ENCODE measurements at places on chromosomes 1 and 21.

DNA sequence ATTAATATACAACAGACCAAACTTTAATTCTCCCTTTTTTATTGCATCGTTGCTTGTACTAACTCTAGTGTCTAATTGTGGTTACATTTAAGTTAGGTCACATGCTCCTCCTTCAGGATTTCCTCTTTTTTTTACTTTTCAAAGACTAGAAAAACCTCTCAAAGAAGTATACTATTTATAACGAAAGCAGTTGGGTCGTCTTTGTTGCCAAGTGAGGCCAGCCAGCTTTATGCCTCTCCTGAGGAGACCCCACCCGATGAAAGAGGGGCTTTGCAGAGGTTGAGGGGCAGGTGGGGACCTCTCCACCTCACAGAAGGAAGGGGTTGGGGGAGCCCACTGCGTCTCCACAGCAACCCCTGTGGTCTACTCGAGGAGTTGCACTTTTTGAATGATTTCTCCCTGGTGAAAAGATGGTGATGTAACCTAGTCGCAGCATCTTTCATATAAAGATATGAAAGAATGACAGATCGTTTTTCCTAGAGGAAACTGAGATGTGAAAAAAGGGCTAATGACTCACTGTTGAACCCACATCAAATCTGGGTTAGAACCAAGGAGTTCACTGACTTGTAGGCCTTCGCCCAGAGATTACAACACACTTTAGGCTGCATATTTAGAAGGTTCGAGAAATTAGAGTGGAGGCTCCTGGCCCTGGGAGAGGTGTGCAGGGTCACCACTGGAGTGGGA, 6.4 kb downstream of the TGFB2 start:
- peak; percentile 36 for DNase-seq

GRCh38 chr1:44485229-44485933, 80.3 kb downstream of the RNF220 start:
- no peak for DNase-seq

DNA sequence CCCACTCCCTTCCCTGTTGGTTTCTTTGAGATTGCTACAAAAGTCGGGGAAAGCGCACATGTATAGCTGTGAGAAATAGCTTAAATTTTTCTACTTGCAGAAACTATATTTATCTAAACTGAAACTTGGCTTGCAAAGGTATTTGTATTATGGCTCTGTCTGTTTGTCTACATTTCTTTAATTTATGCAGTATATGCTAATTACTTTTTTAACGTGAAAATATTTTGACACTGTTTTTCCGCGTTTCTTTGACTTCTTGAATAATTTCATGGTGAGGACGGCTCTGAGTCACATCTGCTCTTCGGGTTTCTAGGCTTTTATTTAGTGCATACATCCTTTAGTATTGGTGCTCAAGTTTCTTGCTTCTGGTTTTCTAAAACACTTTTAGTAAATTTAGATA, 182.1 kb upstream of the ZRANB2 start:
- DNase-seq, result no peak

- DNase-seq, result no peak
Observed at GRCh38 chr1:39990428-39990827, 35.5 kb downstream of the MFSD2A start.

- no peak for DNase-seq
Observed at GRCh38 chr1:197268012-197268411, at the start of gene CRB1. Gene CRB1, plus strand, starts transcription at chr1:197268252. Its CDS starts 161 bp downstream, at chr1:197268413.

GRCh38 chr1:186183219-186183618, 191.8 kb downstream of the TPR start:
- peak; percentile 51 for DNase-seq

DNA sequence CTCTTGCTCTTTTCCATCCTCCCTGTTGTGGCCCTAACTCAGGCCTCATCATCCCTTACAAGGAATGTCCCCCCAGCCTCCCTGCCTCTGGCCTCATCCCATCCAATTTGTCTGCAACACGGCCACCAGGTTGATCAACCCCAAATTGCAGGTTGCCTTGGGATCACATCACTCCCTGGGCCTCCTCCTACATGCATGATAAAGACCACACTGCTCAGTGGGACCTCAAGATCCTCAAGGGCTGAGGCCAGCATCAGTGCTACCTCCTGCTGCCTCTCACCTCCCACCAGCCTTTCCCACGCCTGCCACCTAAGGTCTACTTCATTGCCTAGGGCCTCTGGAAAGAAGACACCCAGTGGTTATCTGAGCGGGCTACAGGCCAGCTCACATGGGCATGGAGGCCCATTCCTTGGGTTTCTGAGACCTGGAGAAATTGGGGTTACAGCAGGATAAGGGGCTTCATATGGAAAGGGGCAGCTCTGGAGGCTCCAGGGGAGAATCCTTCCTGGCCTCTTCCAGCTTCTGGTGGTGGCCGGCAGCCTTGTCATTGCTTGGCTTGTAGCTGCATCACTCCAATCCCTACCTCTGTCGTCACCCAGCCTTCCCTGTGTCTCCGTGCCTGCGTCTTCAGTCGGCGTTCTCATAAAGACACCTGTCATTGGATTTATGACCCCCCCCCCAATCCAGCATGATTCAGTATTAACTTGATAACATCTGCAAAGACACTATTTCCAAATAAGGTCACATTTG, 60.5 kb downstream of the KLHDC7A start:
- no peak for DNase-seq

GRCh38 chr21:17118638-17119384, 394.0 kb upstream of the CXADR start:
- DNase-seq, result no peak

DNA sequence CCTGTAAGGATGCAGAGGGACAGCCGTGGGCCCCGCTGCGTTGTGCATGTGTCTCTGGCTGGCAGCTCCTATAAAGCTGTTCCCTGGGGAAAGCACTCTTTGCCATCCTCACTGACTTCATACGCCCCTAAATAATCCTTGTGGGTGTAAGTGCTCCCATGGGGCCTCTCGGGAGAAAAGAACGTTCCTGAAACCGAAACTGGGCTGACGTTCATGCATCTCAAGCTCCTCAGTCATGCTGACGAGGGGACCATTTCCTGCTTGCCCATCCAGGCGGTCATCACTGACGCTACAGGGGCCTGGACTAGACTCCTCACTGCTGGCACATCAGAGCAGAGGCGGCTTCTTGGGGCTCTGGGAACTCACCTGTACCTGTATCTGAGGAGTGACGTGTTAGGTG, 73.1 kb upstream of the USP24 start:
- DNase-seq, result peak; percentile 41

DNA sequence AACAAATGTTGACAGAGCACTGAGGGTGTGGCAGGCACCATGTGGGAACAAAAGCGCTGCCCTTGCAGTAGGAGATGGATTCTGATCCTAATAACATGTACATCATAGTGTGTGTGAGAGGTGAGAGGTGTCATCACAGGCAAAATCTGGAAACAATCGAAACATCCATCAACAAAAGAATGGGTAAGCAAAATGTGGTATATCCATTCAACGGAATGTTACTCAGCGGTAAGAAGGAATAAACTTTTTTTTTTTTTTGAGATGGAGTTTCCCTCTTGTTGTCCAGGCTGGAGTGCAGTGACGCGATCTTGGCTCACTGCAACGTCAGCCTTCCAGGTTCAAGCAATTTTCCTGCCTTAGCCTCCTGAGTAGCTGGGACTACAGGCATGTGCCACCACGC, 112.3 kb downstream of the ACTL8 start:
- no peak for DNase-seq

GRCh38 chr1:184574588-184574987, 180.1 kb downstream of the EDEM3 start:
- no peak for DNase-seq

GRCh38 chr1:43313771-43314170, 13.0 kb downstream of the TIE1 start:
- no peak for DNase-seq

GRCh38 chr1:171973421-171973820, 132.1 kb downstream of the DNM3 start:
- no peak for DNase-seq

DNA sequence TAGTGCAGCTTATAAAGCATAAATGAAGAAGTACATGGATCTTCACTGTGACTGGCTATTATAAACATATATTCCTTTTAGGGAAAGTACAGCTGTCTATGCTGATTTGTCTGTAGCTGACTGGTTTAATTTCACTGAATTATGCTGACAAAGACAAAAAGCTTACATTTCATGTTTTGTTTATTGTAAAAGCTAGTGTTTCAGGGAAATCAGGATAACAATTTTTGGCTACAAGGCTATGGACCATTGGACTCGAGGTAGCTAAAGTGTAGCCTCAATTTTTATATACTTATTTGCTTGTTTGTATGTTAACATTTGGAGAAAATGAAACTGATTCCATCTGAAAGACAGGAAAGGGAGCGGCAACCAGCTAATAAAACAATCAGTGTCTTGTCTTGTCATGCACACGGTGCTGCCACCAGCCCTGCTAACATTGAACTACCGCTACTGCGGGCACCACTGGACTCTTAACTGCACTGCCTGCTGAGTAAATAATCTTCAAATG, 480.2 kb downstream of the COL11A1 start:
- no peak for DNase-seq

GRCh38 chr1:4362314-4363044, 291.9 kb upstream of the AJAP1 start:
- no peak for DNase-seq

- DNase-seq, result no peak
Observed at GRCh38 chr1:238176441-238176840, 285.7 kb upstream of the ZP4 start.

- no peak for DNase-seq
Observed at GRCh38 chr1:181251001-181251712, 162.7 kb downstream of the IER5 start.

DNA sequence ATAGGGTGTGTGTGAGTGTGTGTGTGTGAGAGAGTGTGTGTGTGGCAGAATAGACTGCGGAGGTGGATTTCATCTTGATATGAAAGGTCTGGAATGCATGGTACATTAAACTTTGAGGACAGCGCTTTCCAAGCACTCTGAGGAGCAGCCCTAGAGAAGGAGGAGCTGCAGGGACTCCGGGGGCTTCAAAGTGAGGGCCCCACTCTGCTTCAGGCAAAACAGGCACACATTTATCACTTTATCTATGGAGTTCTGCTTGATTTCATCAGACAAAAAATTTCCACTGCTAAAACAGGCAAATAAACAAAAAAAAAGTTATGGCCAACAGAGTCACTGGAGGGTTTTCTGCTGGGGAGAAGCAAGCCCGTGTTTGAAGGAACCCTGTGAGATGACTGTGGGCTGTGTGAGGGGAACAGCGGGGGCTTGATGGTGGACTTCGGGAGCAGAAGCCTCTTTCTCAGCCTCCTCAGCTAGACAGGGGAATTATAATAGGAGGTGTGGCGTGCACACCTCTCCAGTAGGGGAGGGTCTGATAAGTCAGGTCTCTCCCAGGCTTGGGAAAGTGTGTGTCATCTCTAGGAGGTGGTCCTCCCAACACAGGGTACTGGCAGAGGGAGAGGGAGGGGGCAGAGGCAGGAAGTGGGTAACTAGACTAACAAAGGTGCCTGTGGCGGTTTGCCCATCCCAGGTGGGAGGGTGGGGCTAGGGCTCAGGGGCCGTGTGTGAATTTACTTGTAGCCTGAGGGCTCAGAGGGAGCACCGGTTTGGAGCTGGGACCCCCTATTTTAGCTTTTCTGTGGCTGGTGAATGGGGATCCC, 18.3 kb upstream of the HDAC1 start:
- peak; percentile 90 for DNase-seq
